ENCODE measurements at places on chromosomes 11 and 22.

DNA sequence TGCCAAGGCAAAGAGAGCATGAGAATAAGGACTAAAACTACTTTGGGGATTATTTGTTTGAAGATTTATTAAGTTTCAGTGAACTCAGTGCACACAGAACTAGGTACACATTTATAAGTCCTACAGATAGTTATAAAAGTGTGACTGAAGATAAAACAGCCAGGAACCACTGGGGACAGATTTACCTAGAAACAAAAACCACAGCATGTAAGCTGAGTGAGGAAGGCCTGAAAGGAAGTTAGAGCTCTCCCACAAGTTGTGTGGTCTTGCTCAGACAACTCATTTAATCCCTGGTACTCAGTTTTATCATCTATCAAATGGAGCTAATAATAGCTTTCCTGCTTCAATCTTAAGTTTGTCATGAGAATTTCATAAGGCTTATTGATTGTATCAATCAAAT lies 311.2 kb upstream of the FAT3 start:
- no peak for DNase-seq

GRCh38 chr11:113690619-113691569 lies 15.2 kb downstream of the TMPRSS5 start:
- DNase-seq: no peak

- no peak for DNase-seq
Observed at GRCh38 chr11:44256673-44257291, 53.2 kb downstream of the ALX4 start.

GRCh38 chr11:88164806-88165585 lies 10.2 kb downstream of the RAB38 start:
- no peak for DNase-seq

DNA sequence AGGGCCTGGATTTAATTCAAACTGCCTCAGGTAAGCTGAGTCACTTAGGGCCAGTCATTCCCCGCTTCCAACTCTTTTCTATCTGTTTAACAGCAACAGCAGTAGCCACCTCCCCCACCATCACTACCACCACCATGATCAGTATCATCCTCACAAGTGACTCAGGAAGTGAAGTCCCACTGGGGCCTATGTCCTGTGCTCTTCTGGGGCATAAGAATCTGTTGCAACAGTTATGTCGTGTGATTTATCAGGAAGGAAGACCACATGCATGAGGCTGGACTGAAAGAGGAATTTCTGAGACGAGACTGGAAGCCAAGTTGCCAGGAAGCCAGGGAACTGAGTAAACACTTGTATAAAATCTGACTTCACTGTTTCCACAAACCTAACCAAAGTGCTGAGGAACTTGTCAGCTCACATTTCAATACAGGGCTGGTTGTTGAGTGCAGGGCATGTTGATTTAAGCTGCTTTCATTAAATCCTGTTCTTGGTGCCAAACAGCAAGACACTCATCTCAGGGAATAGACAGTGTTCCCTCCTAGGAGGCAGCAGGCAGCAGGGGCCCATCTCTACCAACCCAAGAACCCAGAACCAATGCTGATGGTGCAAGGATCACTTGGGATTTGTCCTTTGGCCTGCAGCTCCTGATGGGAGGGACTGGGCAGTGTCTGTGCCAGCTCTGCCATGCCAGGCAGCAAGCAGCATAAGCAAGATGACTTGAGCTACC lies 226.7 kb upstream of the NARS2 start:
- no peak for DNase-seq

- DNase-seq: no peak
Observed at GRCh38 chr11:117693344-117693743, 103.7 kb downstream of the DSCAML1 start.

GRCh38 chr22:30969532-30970355 lies 679 bp downstream of the TUG1 start:
- no peak for DNase-seq

DNA sequence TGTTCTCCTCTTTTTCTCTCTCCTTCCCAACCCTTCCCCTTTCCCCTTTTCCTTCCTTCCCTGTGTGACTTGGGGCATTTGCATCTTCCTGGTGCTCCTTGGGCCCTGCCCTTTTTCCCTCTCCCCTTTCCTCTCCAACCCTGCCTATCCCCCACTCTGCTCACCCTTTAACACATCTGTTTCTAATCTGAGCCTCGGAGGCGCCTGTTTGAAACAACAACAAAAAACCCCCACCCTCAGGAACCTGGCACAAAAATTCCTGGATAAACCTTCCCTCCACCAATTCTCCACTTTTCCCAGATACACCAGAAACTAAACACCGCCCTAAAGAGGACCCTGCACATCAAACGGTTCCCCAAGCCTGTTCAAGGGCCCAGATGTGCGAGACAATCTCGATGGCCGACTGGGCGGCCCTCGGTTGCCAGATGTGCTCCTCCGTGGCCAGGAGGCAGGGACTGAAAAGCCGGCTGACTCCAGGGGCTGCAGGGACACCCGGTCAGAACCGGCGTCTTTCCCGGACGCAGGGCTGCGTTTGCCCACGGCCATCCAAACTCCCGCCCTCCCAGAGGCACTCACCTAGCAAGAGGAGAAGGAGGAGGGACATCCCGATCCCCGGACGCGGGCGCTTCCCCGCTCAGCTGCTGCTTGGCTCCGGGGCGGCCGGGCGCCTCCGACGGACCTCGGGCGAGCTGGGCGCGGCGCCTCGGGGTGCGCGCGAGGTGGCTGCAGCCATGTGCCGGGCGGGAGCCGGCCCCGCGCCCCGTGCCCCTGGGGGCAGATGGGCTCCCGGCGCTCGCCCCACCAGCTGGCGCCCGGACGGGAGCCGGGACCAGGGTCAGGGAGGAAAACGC lies 486 bp downstream of the CLMP start:
- DNase-seq: no peak

DNA sequence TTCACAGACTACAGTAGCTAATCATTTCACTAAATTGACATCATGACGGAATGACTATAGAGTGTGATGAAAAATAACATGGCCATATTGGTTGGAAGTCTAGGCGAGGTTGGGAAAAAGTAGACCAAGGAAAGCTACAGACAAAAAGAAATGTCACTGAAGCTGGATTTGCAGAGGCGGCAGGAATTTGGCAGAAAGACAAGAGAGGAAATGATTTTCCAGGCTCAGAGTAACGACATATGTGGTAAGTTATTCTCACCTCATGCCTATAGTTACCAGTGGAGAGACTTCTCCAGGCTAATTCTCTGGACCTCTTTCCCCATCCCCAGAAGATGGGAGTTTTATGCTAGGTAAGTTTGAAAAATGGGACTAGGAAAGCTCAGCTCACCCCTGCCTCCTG lies 1005.8 kb upstream of the CCDC90B start:
- no peak for DNase-seq

GRCh38 chr11:16191868-16192240 lies 164.5 kb downstream of the SOX6 start:
- DNase-seq: peak; percentile 73

GRCh38 chr11:118313242-118313641 lies 8.7 kb downstream of the CD3E start:
- DNase-seq: no peak

DNA sequence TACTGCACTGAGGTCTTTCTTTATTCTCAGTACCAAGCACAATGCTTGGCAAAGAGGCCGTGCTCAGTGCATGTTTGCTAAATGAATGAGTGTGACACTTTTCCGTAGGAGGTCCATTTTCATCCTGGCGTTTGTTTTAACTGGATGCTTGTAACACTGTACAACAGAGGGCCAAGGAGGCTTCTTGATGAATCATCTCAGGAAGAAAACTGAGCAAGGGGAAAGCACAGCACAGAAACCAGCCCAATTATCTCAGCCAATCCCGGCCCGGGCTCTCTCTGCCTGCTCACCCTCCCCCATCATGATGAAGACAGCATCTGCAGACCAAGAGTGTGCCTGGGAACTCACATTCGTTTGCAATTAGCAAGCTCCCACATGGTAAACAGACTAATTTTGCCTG lies 570.3 kb downstream of the OPCML start:
- DNase-seq: no peak

GRCh38 chr11:125890447-125891100 lies 3.1 kb downstream of the HYLS1 start:
- DNase-seq: no peak

DNA sequence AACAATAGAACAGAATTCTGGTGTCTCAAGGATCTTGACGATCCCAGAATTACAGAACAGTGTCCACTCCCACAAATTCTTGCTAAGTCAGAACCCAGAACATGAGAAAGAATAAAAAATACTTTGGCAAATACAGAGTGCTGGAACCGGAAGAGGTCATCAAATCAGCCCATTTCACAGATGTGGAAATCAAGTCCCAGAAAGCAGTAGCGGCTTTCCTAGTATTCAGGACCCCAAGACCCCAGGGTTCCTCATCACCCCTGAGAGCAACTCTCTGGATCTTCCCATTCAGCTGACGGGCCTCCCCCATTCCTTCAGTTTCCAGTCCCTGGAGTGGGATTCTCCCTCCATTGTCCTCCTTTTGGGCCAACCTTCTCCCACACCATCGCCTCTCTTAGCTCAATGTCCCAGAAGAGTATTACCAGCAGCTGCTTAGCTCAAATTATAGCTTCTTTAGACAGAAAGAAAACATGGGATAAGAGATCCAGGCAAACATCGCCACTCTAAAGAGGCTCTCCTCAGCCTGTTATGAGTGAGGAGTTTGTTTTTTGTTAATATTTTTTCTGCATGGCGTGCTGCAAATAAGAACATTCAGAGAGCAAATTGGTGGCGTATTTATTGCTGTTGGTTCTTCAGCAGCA lies 268.3 kb downstream of the MN1 start:
- no peak for DNase-seq

DNA sequence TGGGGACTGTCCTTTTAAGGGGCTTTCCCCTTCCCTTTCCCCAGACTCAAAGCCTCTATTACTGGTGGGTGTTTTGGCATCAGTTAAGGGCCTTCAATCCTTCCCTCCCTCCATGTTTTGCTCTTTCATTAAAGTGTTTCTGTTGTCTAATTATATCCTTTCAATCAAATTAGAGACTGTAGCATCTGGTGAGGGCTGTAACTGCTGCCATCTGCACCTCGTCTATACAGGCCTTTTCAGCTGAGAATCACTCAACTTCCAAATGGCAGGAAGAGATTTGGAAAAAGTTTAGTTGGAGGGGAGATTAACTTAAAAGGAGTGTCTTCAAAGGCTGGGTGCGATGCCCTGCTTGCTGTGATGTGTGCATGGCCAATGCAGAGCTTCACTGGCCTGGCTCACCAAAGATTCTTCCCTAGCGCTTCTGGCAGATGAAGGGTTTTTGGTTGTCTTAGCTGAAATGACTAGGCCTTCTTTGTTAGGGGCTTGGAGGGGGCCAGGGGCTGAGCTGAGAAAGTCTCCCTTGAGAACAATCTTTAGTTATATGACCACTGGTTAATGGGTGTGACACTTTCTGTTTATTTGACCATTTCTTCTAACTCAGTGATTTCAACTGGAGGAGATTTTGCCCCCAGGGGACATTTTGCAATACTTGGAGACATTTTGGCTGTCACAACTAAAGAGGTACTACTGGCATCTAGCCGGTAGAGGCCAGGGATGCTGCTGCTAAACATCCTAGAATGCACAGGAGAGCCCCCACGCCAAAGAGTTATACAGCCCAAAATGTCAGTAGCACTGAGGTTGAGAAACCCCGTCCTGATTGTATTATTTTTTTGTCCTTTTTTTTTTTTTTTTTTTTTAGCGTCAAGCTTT lies 7.5 kb downstream of the KREMEN1 start:
- no peak for DNase-seq

DNA sequence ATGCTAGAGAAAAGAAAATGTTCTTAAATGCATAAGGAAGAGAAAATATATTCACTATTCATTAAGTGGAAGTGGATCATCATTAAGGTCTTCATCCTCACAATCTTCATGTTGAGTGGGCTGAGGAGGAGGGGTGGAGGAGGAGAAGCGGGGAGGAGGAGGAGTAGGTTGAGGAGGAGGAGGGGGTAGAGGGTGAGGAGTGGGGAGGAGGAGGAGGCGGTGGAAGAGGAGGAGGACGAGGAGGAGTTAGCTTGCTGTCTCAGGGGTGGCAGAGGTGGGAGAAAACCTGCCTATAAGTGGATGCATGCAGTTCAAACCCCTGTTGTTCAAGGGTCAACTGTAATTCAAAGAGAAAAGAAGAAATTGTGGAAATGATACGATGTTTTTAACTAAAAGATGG lies 71.6 kb downstream of the MYEOV start:
- no peak for DNase-seq

DNA sequence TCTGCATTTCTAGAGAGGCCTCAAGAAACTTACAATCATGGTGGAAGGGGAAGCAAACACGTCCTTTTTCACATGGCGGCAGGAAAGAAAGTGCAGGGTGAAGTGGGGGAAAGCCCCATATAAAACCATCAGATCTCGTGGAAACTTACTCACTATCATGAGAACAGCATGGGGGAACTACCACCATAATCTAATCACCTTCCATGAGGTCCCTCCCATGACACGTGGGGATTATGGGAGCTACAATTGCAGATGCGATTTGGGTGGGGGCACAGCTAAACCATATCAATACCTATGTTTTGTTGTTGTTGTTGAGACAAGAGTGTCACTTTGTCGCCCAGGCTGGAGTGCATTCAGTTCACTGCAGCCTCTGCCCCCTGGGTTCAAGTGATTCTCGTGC lies 29.9 kb downstream of the SFI1 start:
- DNase-seq: no peak

- peak; percentile 87 for DNase-seq
Observed at GRCh38 chr11:26331911-26332571, at the start of gene ANO3. Gene ANO3, plus strand, starts transcription at chr11:26332130. Its CDS starts 146 bp downstream, at chr11:26332276.

- DNase-seq: no peak
Observed at GRCh38 chr11:115506954-115507675, 2.9 kb upstream of the CADM1 start.

- no peak for DNase-seq
Observed at GRCh38 chr22:30234786-30235470, 11.6 kb downstream of the LIF start.

DNA sequence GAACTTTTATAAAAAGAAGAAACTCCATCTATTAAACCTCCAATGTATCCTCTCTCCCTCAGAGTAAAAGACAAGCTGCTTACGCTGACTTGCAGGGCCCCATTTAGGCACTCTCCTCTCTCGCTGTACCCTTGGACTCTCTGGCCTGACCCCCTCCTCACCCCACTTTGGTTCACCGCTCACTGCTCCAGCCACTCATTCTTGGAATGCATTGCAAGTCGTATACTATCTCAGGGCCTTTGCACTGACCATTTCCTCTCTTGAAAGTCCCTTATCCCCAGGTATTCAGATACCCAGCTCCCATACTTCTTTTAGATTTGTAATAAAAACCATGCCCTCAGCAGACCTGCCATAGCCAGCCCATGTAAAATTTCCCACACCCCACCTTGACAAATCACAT lies 139.6 kb downstream of the DBX1 start:
- no peak for DNase-seq

DNA sequence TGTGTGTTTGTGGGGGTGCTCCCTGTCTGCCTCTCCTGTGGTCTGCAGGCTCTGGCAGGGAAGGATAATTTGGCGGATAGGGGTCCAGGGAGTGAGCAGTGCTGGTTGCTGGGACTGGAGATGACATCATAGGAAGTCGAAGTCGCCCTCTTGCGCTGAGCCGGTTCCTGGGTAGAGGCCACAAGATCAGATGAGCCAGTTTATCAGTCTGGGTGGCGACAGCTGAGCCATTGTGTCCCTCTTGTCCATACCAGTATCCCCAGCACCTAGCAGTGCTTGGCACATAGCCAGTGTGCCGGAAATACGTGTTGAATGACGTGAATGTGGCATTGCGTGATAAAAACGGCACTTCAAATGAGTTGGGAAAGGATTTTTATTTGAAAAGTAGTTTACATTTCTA lies 9.8 kb downstream of the APOL5 start:
- no peak for DNase-seq

GRCh38 chr11:78330361-78330760 lies 87.3 kb downstream of the GAB2 start:
- DNase-seq: no peak

- peak; percentile 7 for DNase-seq
Observed at GRCh38 chr11:102495161-102496042, 35.1 kb downstream of the MMP7 start.

GRCh38 chr22:24302591-24302990 lies 32.0 kb downstream of the SPECC1L start:
- no peak for DNase-seq
